ENCODE measurements at places on chromosomes 11 and 22.

DNA sequence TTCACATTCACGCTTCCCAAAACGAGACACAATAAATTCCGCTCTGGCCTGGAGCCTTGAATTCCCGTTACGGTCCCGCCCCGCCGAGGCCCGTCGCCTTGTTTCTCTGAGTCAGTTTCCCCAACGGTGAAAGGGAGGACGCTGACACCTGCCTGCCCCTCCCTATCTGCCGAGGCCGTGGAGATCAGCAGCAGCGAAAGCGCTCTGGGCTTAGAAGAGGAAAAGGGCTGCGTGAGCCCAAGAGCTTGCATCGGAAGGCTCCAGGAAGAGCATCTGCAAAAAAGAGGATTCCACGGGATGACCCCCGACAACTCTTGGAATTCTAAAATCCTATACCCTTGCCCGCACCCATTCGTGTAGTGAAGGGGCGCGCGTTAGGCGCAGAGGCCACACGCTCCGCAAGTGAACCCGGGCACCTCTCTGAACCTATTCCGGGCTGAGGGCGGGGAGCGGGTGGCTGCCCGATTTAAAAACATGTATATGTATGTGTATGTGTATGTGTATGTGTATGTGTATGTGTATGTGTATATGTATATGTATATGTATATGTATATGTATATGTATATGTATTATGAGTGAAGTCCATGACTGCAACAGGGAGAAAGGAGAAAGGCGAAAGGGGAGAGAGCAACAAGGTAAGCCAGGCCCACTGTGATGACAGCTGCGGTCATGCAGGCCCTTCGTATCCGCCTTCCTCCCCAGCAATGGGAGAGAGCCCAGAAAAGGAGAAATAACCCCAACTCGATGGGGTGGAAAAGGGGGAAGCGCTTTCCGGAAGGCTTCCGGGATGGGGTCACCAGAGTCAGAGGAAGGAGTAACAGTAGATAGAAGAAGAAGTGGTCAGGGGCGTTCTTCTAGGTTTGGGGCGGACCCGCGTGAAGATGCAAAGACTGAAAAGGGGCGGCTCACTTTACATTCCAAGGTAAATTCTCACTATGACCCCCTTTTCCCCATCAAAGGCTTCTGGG is 948 bp upstream of the MRTFA start:
- DNase-seq, result no peak

DNA sequence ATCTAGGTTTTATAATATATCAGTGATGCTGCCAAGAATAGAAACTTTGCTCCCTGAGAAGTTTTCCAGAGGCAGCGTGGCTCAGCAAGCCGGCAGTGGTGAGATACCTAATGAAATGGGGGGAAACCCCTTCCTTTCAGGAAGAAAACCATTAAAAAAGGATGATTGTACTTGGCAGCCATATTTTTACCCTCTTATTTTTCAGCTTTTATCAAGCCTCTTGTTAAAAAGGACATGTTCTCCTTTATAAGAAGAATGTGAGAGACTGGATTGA is 9.0 kb upstream of the ME3 start:
- DNase-seq, result no peak

GRCh38 chr22:42134100-42135020 is 3.8 kb upstream of the CYP2D6 start:
- DNase-seq, result no peak

DNA sequence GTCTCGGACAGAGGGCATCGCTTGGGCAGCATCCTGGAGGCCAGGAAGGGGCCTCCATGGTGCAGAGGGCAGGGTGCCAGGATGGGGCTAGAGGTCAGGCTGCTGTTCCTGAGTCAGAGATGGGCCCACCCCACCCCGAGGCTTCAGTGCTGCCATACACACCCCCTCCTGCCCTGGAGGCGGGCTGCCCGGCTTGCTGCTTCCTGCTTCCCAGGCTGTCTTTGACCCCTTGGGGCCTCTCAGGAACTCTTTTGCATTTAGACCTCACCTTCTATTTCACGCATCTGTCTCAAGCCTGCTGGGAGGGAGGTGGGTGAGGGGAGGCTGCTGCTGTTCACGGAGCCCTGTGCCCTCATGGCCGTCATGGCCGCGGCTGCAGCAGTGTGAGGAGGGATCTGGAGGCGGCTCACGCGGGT is 6.6 kb upstream of the GRAMD4 start:
- no peak for DNase-seq

- DNase-seq, result no peak
These were observed 103.6 kb upstream of the HSD17B12 start for GRCh38 chr11:43576803-43577521.

- no peak for DNase-seq
These were observed 731.1 kb upstream of the LUZP2 start for GRCh38 chr11:23765682-23766252.

- no peak for DNase-seq
These were observed 14.5 kb upstream of the OR10V1 start for GRCh38 chr11:59728154-59728553.

- no peak for DNase-seq
These were observed 49.0 kb upstream of the CSNK2A3 start for GRCh38 chr11:11401960-11402535.

DNA sequence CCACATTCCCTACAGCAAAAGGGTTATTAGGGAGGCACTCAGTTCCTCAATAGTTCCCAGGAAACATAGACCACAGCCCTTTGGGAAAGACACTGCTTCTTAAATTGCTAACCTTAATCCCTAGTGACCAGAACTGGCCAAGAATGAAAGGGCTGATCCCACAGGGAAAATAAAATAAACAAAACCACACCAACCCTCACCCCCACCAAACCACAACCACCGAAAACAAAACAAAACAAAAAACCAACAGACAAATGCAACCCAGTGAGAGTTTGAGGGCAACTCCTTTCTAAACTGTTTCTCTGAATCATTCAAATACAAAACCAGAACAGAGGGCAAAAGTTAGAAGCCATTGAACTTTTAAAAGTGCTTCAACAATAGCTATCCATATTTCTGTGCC is 57.2 kb downstream of the NAV2 start:
- DNase-seq, result peak; percentile 43

DNA sequence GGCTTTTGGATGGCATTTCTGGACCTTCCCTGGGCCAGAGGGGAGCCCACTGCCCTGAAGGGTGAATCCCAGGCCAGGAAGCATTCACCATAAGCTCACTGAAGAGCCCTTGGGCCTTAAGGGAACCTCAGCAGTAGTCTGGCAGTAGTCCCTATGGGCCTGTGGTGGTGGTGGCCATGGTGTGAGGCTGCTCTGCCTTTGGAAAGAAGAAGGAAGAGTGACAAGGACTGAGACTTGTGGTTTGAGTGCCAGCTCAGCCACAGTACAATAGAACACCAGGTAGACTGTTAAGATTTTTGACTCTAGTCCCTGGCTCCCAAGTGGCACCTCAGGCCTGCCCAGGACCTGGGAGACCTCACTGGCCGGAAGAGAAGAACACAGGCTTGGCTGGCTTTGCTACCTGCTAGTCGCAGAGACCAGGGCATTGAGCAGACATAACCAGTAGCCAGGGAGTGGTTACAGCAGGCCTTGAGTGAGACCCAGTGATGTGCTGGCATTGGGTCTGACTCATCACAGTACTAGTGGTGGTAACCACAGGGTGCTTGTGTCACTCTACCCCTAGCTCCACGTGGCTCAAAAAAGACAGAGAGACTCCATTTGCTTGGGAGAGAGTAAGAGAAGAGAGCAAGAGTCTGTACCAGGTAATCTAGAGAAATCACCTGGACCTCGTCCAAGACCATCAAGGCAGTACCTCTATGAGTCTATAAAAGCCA is 259.8 kb upstream of the BLID start:
- no peak for DNase-seq

DNA sequence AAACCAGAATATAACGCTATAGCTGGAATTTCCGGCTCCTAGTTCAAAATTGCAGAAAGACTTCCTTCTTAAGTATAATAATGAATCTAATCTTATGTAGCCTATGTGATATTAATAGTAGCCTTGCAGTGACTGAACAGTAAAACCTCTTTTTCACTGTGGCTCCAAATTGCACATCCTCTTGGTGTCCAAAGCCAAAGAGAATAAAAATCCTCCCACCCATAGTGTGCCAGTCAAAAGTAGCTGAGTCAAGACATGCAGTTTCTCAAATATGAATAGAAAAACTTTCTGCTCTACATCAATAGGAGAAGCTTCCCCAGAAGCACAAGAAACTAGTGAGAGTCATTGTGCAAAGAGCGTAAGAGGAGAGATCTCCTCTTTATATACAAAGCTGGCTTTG is 76.0 kb upstream of the PICALM start:
- DNase-seq, result no peak

GRCh38 chr22:46093796-46094195 is 56.5 kb upstream of the PPARA start:
- no peak for DNase-seq

DNA sequence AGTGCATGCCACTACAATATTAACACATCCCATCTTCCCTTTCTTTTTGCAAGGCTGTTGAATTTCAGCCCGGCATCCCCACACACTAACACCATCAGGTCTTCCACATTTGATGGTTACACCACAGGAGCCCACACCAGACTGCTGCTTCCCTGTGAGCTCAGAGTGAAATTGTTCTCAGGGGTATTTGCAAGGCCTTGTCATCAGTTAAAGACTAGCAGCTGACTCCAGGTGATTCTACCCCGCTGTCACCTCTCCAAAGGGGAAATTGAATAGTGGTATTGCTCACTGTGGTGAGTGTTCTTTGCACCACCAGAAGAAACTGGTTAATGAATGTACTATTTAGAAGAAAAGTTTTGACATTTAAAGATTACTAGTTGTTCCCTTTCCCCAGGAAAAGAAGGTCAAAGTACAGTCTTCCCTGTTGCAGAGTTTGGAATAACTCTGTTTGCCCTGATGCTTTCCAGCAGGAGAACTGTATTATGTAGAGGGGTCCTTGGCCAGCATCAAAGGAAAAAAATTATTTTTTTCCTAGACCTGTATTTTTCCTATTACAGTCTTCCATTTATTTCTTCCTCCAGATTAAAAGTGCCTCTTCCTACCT is 41.9 kb downstream of the BID start:
- DNase-seq, result no peak

- no peak for DNase-seq
These were observed 9.7 kb downstream of the SPTBN2 start for GRCh38 chr11:66719111-66719872.

DNA sequence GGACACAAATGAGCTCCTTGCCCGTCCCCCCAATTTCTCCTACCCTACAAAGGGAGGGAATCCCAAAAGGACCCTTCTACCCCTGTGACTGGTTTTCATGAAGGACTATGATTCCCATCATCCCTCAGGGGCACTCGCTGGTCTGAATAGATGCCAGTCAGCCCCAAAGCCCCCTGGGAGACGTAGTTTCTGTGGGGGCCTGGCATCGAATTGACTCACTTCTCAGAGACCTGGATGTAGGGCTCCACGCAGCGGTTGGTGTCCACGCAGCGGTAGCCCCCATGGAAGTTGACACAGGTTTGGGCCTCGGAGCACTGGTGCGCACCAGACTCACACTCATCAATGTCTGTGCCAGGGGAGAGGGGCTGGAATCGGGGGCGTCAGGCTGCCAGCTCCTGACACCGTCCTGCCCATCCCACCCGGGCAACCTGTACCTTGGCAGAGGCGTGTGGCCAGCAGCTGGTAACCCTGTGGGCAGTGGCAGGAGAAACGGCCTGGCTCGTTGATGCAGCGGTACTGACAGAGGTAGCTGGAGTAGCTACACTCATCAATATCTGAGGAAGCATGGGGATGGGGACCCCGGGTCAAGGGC is 4.4 kb downstream of the EFEMP2 start:
- no peak for DNase-seq

DNA sequence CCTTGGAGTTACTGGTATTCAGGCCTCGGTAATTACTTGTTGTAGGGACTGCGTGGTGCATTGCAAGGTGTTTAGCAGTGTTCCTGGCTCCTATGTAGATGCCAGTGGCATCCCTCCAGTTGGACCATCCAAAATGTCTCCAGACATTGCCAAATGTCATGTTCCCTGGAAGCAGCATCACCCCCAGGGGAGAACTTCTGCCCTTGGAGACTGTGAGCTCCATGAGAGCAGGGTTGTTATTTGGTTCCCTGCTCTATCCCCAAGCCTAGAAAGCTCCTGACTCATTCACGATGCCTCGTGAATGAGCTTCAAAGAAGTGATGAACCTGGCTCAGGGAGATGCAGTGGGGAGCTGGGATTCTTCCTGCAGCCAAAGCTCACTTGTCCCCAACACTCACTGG is 4.8 kb upstream of the CD248 start:
- DNase-seq, result no peak

DNA sequence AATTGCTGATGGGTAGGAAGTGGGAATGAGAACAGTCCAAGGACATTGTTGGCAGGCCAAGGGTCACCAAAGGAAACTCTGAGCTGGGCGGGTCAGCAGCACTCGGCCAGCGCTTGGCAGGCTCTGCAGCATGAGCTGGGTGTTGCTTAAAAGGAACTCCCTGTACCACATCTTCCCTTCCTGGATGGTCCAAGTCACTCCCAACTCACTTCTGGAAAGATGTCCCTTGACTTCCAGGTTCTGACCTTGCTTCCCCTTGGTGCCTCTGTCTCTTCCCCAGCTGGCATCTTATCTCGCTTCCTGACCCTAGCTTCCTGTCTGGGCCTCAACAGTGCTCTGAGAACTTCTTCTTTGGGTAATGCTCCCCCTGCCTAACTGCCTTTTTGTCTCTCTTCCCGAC is 24.8 kb upstream of the SWAP70 start:
- DNase-seq, result no peak

DNA sequence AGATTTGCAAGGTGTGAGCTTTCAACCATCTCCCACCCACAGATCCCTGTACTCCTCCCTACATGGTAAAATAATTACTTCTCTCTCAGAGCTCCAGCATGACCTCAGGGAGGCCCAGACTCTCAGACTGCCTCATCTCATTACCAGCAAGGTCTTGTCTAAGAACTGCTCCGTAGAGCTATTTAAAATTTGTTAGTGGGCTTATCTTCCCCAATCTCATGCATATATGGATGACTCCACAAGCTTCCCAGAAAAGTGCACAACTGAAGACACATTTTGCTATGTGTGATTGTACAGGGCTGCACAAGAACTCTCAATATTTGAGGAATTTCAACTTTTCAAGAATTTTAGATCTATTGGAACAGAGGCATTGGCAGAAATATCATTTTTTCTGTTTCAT is 230.3 kb downstream of the CSNK2A3 start:
- DNase-seq, result no peak

- no peak for DNase-seq
These were observed 1.5 kb upstream of the GGT1 start for GRCh38 chr22:24601217-24602104.

DNA sequence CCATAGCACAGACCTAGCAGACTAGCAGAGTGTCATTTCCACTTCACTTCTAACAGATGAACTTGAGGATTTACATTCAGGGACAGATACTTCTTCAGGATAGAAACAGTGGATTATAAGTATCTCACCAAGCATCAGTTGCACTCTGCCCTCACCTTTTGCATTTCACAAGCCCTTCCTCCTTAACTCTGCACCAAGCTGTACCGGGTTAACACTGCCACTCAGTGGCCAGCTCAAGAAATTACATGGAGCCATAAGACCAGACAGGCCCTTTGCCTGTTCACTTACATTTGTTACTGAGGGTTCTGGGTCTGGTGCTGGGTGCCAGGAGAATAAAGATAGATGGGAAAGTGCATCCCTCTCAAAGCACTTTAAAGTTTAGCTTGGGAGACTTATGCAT is 309.8 kb downstream of the SHANK2 start:
- no peak for DNase-seq

Measured in AG09319 (cell line).